ENCODE measurements at places on chromosomes 16 and 17. TPM values are rescaled to one million over a fixed set of nuclear protein-coding genes. Genes with fewer than 3 reads are reported as not detected.

EME1 gene
- 16.8 TPM for total RNA-seq

DNA sequence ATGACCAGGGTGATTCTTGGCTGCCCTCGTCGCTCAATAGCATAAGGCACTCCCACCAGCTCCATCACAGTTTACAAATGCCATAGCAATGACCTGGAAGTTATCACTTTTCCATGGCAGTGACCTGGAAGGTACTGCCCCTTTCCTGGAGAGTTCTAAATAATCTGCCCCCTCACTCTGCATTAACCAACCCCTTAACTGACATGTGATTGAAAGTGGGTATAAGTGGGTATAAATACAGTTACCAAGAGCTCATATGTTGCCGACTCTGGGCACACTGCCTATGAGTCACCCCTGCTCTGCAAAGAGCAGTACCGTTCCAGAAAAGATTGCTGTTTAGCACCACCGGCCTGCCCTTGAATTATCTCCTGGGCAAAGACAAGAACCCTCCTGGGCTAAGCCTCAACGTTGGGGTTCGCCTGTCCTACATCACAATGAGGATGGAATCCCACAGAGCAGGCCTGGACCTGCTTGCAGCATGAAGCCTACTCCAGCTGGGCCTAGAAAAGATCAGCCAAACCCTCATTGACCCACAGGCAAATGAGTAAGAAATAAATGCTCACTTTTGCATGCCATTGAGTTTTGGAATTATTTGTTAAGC, 95.2 kb upstream of the SEC14L1 start:
- no peak for DNase-seq

RNU2-1 gene
- 10,813 TPM for total RNA-seq

- no peak for DNase-seq
Observed at GRCh38 chr17:20103454-20104446, 94.6 kb downstream of the SPECC1 start.

GRCh38 chr17:3157218-3157617, 29.9 kb upstream of the OR1G1 start:
- DNase-seq, result no peak

SPAG7 gene
- 76.5 TPM for total RNA-seq

ST6GALNAC2 gene
- 0.13 TPM for total RNA-seq

GRCh38 chr17:66469890-66470289, 167.5 kb downstream of the PRKCA start:
- DNase-seq, result no peak

GNG13 gene
- total RNA-seq, result not detected

GRCh38 chr16:67034487-67034886, 5.5 kb downstream of the CBFB start:
- DNase-seq, result no peak

GJD3 gene
- total RNA-seq, result not detected

- DNase-seq, result no peak
Observed at GRCh38 chr17:81481073-81481799, 31.4 kb downstream of the ACTG1 start.

DNA sequence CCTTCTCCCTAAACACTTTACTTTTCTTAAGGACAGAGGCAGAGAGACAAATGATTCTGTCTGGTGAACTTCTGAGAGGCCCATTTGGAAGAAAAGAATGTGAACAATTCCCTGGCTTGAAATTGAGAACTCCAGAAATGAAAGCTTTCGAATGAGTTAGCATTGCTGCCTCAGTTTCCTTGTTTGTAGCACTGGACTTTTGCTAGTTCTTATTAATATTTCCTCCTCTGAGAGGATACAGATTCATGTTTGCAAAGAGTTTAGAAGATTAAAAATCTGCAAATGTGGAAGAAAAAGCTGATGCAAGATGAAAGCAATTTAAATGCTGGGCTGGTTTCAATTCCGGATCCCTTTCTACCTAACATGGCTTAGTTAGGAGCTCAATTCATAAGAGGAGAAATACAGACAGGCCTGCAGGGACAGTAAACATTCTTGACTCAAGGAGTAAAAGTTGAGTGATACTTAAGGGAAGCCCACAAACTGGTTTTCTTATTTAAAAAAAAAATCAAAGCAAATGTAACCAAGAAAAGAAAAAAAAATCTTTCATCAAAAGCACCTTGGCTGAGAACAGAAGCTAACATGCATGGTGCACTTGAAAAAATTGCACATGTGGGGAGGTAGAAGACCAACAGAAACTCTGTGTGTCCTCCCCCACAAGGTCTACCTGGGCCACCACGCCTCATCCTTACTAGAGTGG, 27.1 kb downstream of the HNF1B start:
- no peak for DNase-seq

DNA sequence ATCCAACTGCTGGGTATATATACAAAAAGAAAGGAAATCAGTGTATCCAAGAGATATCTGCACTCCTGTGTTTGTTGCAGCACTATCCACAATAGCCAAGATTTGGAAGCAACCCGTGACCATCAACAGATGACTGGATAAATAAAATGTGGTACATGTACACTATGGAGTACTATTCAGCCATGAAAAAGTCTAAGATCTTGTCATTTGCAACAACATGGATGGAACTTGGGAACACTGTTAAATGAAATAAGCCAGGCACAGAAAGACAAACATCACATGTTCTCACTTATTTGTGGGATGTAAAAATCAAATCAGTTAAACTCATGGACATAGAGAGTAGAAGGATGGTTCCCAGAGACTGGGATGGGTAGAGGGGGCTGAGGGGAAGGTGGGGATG, 620.7 kb downstream of the RBFOX1 start:
- DNase-seq, result no peak

DNA sequence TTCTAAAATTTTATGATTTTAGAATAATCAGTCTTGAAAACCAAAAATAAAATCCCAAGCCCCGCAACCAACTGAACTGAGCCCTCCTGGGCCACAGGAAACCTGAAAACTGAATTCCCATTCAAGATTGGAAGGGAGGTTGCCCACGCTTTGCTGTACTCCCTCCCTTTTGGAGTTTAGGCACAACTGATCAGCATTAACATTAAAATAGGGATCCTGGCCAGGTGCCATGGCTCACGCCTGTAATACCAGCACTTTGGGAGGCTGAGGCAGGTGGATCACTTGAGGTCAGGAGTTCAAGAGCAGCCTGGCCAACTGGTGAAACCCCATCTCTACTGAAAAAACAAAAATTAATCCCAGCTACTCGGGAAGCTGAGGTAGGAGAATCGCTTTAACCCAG, 52.7 kb upstream of the NETO2 start:
- DNase-seq, result no peak

Measured in GM12878 (cell line).